ENCODE measurements at places on chromosomes 16 and 17.

GRCh38 chr17:41444186-41444585 is 3.4 kb upstream of the KRT38 start:
- no peaks in the 10 kb centered on the region for H3K27me3 ChIP-seq
- no peaks in the 10 kb centered on the region for H3K36me3 ChIP-seq
- DNase-seq, result no peak
- no peaks in the 10 kb centered on the region for H3K4me1 ChIP-seq
- no peak overlapping the region for H3K27ac ChIP-seq

- H3K4me3 ChIP-seq, result no peak overlapping the region
- no peaks in the 10 kb centered on the region for H3K36me3 ChIP-seq
- no peaks in the 10 kb centered on the region for H3K27me3 ChIP-seq
- no peak for DNase-seq
- H3K27ac ChIP-seq, result no peak overlapping the region
Observed at GRCh38 chr17:59376506-59376905, 45.1 kb downstream of the YPEL2 start.

DNA sequence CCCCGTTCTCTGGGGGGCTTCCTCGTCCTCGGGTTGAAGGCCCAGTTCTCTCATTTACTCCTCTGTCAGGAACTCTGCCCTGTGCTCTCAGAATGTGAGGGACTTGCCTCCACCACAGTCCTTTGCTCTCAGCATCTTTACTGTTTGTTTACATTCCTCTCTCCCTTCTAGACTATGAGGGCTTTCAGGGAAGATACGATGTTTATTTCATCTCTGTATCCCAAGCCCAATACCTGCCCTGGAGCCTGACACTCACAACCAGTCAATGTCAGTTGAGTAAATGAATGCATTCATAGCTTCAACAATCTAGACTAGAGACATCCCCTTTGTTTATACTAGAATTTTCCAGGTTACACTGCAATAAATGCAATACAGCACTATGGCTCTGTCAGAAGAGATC is 409.6 kb upstream of the CDH11 start:
- no peak overlapping the region for H3K4me3 ChIP-seq
- no peak for DNase-seq
- H3K4me1 ChIP-seq, result no peaks in the 10 kb centered on the region
- H3K27me3 ChIP-seq, result no peaks in the 10 kb centered on the region
- H3K36me3 ChIP-seq, result no peaks in the 10 kb centered on the region

GRCh38 chr16:81817789-81818567 is 38.9 kb downstream of the PLCG2 start:
- no peaks in the 10 kb centered on the region for H3K27me3 ChIP-seq
- no peak overlapping the region for H3K27ac ChIP-seq
- no peak overlapping the region for H3K4me3 ChIP-seq
- no peaks in the 10 kb centered on the region for H3K4me1 ChIP-seq
- DNase-seq, result no peak

- H3K27me3 ChIP-seq, result no peaks in the 10 kb centered on the region
- H3K27ac ChIP-seq, result peak overlapping the region; percentile 54
- DNase-seq, result peak; percentile 37
- no peak overlapping the region for H3K4me3 ChIP-seq
- peaks cover 77% of the 10 kb centered on the region for H3K4me1 ChIP-seq
Observed at GRCh38 chr17:40069751-40070708, 7.3 kb downstream of the THRA start.

Data from CD4-positive, alpha-beta memory T cell (primary cell).